CD14-positive monocyte (primary cell): ENCODE measurements at places on chromosomes 5 and 9.

- H3K4me3 ChIP-seq: no peak overlapping the region
- H3K27ac ChIP-seq: no peak overlapping the region
- H3K4me1 ChIP-seq: no peaks in the 10 kb centered on the region
- H3K36me3 ChIP-seq: no peaks in the 10 kb centered on the region
Measured at GRCh38 chr9:108254236-108254635, 601.5 kb downstream of the ACTL7B start.

- no peak overlapping the region for H3K27ac ChIP-seq
- no peak for DNase-seq
- H3K27me3 ChIP-seq: peaks cover 4% of the 10 kb centered on the region
- no peaks in the 10 kb centered on the region for H3K4me1 ChIP-seq
- no peaks in the 10 kb centered on the region for H3K36me3 ChIP-seq
- H3K4me3 ChIP-seq: no peak overlapping the region
Measured at GRCh38 chr9:87301371-87301770, 196.3 kb upstream of the DAPK1 start.

GRCh38 chr9:38295764-38296163 is 96.7 kb upstream of the ALDH1B1 start:
- no peaks in the 10 kb centered on the region for H3K36me3 ChIP-seq
- no peaks in the 10 kb centered on the region for H3K27me3 ChIP-seq
- H3K27ac ChIP-seq: no peak overlapping the region
- no peak overlapping the region for H3K4me3 ChIP-seq
- DNase-seq: no peak

- no peaks in the 10 kb centered on the region for H3K27me3 ChIP-seq
- peak; percentile 7 for DNase-seq
- H3K27ac ChIP-seq: no peak overlapping the region
- no peaks in the 10 kb centered on the region for H3K4me1 ChIP-seq
Measured at GRCh38 chr5:165119175-165119574, 1613.8 kb downstream of the MAT2B start.

GRCh38 chr9:101711330-101711941 is 27.0 kb downstream of the GRIN3A start:
- no peak overlapping the region for H3K27ac ChIP-seq
- H3K4me3 ChIP-seq: no peak overlapping the region
- H3K4me1 ChIP-seq: no peaks in the 10 kb centered on the region
- peak; percentile 5 for DNase-seq

GRCh38 chr5:71600783-71601182 is 13.6 kb downstream of the MCCC2 start:
- peaks cover 51% of the 10 kb centered on the region for H3K36me3 ChIP-seq
- H3K4me1 ChIP-seq: no peaks in the 10 kb centered on the region
- H3K27ac ChIP-seq: no peak overlapping the region
- DNase-seq: no peak

- no peak for DNase-seq
- no peak overlapping the region for H3K4me3 ChIP-seq
- H3K4me1 ChIP-seq: peaks cover 35% of the 10 kb centered on the region
- no peaks in the 10 kb centered on the region for H3K27me3 ChIP-seq
Measured at GRCh38 chr5:67297802-67298532, 101.4 kb upstream of the CD180 start.

DNA sequence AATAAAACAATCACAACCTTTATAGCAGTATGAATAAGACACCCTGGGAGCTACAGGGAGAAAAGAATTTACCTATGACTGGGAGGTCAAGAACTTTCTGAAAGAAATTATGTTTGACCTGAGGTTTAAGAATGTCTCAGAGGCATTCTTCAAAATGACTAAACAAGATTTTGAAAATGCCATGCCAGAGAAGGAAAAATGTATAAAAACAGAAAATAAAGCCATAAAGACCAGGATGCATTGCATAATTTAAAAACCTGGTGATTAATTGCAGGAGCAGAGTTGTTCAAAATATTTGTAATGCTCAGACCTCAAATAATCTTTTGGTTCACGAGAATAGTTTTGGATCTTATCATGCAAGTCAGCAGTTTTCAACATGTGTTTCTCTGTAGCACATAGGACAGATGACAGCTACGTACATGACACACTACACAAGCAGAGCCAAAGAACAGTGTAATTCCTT is 954.7 kb upstream of the ARRDC3 start:
- no peaks in the 10 kb centered on the region for H3K4me1 ChIP-seq
- DNase-seq: no peak
- no peak overlapping the region for H3K4me3 ChIP-seq
- H3K27me3 ChIP-seq: no peaks in the 10 kb centered on the region
- no peak overlapping the region for H3K27ac ChIP-seq

DNA sequence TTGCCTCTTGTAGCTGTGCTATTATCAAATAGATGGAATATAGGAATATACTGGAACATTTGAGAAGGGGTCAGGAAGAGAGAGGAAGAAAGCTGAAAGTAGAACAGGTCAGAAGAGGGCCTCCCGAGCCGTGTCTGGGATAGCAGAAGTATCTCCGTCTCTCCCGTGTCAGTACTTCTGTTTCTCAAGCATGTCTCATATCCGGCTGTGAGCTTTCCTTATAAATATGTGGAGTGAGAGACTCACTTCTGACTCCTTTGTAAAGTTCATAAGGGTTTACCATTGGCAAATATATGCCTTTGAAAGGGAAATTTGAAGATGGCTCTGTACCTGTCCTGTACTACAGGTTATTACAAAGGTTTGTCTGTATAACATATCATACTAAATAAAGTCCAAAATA is 50.3 kb downstream of the MOCS2 start:
- DNase-seq: no peak
- no peaks in the 10 kb centered on the region for H3K27me3 ChIP-seq
- H3K27ac ChIP-seq: no peak overlapping the region
- H3K4me1 ChIP-seq: no peaks in the 10 kb centered on the region
- H3K4me3 ChIP-seq: no peak overlapping the region

- peaks cover 17% of the 10 kb centered on the region for H3K4me1 ChIP-seq
- no peak for DNase-seq
Measured at GRCh38 chr9:137492464-137493363, 33.6 kb upstream of the NSMF start.

- H3K27me3 ChIP-seq: no peaks in the 10 kb centered on the region
- no peak overlapping the region for H3K4me3 ChIP-seq
- H3K36me3 ChIP-seq: no peaks in the 10 kb centered on the region
- H3K4me1 ChIP-seq: no peaks in the 10 kb centered on the region
Measured at GRCh38 chr5:72149742-72150141, 42.5 kb downstream of the MAP1B start.

GRCh38 chr9:136550439-136551289 is 4.8 kb upstream of the NOTCH1 start:
- H3K4me1 ChIP-seq: peaks cover 71% of the 10 kb centered on the region
- no peak for DNase-seq
- no peaks in the 10 kb centered on the region for H3K27me3 ChIP-seq

- no peak overlapping the region for H3K27ac ChIP-seq
- H3K4me3 ChIP-seq: no peak overlapping the region
- no peak for DNase-seq
- H3K4me1 ChIP-seq: no peaks in the 10 kb centered on the region
- no peaks in the 10 kb centered on the region for H3K27me3 ChIP-seq
Measured at GRCh38 chr5:124333298-124333979, 413.0 kb downstream of the ZNF608 start.

GRCh38 chr5:119318256-119318894 is 37.4 kb upstream of the TNFAIP8 start:
- H3K27me3 ChIP-seq: no peaks in the 10 kb centered on the region
- H3K4me3 ChIP-seq: no peak overlapping the region

GRCh38 chr5:142600611-142601358 is 85.1 kb downstream of the FGF1 start:
- no peak overlapping the region for H3K27ac ChIP-seq
- no peaks in the 10 kb centered on the region for H3K27me3 ChIP-seq
- no peak for DNase-seq
- H3K4me3 ChIP-seq: no peak overlapping the region
- no peaks in the 10 kb centered on the region for H3K4me1 ChIP-seq

DNA sequence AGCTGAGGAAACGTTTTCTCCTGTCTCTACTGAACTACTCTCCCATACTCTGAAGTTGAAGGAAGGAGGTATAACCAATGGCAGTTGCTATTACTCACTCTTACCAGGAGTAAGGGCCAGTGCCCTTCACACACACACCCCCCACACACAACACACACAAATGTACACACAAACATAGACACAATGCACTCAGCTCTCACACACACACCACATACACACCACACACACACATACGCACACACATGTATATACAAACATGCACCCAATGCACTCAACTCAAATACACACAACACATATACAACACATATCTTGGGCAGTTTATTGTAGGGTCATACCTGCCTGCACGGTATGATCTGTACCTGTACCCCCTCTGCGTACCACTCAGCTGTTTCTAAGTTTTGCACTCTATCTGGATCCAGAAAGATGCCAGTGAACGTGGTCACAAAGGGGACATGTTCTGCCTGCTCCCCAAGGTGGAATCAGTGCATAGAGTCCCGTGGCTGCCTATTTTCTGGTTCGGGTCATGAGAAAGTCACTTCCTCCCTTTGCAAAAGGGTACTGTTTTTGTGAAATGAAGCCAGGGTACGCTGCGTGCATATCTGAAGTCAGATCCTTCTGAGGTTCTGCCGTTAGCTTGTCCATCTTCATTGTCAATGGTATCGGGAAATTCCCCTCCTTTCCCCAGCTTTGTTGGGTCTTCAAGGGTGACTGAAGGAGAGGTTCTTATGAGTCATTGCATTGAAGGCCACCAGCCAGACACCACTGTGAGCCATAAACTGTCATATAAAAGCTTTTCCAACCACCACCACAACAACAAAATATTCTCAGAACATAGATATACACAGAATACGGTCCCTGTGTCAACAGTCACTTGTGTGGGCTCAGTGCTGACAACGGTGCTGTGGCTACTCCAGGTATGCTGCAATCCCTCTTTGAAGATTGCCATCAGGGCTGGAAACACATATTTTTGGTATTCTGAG is 131.9 kb downstream of the UGCG start:
- DNase-seq: no peak
- peaks cover 19% of the 10 kb centered on the region for H3K4me1 ChIP-seq
- H3K4me3 ChIP-seq: no peak overlapping the region
- no peaks in the 10 kb centered on the region for H3K27me3 ChIP-seq

DNA sequence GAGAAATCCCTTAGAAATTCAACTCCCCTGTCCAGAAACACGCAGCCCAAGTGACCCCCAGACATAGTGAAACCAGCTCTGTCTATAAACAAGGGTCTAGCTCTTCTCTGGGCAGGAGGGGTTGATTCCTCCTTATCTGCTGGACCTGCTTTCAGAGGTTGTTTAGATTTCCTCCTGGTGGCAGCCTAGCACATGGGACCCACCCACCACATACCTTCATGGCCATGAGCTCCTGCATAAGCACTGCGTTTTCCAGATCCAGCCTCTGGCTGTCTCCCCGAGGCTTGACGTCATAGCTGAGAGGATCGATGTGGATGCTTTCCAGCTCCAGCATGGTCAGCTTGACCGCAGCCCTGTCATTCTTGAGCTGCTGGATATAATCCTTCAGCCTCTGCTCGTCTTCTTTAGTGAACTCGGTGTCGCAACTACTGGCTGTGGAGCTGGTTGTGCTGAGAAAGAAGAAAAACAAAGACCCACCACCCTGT is 77.0 kb downstream of the DCP2 start:
- no peak overlapping the region for H3K27ac ChIP-seq
- DNase-seq: no peak
- peaks cover 20% of the 10 kb centered on the region for H3K4me1 ChIP-seq

DNA sequence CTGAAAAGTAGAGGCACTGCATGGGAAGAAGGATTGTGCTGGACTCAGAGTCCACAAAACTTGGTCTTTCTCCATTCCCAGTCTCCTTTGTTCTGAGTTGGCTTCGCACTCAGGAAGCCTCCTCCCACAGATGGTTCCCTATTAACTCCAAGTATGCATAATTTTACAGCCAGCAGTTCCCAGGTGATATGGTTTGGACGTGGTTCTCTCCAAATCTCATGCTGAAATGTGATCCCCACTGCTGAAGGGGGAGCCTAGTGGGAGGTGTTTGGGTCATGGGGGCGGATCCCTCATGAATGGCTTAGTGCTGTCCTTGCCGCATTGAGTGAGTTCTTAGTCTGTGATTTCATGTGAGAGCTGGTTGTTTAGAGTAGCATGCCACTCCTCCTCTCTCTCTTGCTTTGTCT is 86.6 kb downstream of the FEM1C start:
- no peak overlapping the region for H3K4me3 ChIP-seq
- H3K4me1 ChIP-seq: peaks cover 12% of the 10 kb centered on the region
- H3K27ac ChIP-seq: no peak overlapping the region
- H3K36me3 ChIP-seq: no peaks in the 10 kb centered on the region
- DNase-seq: no peak

DNA sequence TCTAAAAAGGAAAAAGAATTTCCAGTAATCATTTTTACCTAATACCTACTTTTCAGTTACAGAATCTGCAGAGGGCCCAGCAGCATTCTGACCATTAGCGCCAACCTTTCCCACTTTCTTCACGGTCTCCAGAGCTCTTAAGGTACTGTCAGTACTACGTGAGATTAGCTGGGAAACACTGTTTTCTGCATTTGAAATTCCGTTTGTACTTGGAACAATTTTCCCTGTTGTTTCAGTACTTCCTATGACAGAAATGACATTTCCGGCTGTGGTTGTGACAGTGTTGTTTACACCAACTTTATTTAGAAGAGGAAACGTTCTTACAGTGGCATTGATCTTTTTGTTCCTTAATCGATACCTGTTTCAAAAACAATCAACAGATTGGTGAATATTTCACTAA is 36.9 kb upstream of the PDCL start:
- H3K4me3 ChIP-seq: no peak overlapping the region
- no peaks in the 10 kb centered on the region for H3K4me1 ChIP-seq
- no peaks in the 10 kb centered on the region for H3K27me3 ChIP-seq
- peaks cover 38% of the 10 kb centered on the region for H3K36me3 ChIP-seq
- H3K27ac ChIP-seq: no peak overlapping the region
